ENCODE measurements at places on chromosomes 11 and 22.
A peak's percentile ranks its signal among the peaks of the same experiment; 100 is the strongest.

GRCh38 chr11:120337355-120338106, 1.3 kb downstream of the ARHGEF12 start:
- peak; percentile 37 for DNase-seq

DNA sequence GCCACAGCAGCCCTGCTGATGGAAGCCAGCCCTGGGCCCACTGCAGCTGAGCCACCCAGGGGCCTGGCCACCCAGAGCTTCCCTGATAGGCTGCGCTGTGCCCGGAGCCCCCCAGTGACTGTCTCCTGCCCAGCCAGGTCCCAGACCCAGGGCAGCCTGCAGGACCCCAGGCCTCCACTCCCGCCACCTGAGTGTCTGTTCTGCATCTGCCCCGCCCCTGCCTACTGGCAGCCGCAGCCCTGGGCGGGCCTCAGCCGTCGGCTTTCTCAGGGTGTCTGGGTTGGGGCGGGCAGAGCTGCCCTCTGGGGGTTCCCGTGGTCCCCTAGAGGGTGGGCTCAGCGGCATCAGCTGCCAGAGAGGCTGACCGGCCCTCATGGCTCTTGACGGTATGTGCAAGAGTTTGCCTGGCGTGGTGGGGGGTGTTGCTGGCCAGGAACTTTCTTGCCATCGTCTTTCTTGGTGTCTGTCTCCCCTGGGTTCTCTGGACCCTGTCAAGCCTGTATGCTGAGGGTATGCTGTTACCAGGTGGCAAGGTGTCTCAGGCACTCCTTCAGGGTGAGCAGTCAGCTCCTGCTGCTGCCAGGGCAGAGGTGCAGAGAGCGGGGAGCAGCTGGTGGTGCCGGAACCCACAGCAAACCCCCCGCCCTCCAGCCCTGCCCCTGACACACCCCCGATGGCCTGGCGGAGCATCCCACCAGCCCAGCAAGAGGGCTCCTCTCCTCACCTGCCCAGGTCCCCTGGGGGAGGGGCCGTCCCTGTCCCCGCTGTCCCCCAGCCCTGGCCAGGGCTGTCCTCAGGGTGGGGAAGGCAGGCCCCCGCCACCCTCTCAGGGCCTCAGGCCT, 12.2 kb upstream of the PIM3 start:
- no peak for DNase-seq

- peak; percentile 31 for DNase-seq
Observed at GRCh38 chr11:35006389-35007128, 90.1 kb downstream of the PDHX start.

- no peak for DNase-seq
Observed at GRCh38 chr22:29093501-29094300, 20.9 kb downstream of the KREMEN1 start.

- no peak for DNase-seq
Observed at GRCh38 chr11:16278979-16279378, 77.4 kb downstream of the SOX6 start.

- no peak for DNase-seq
Observed at GRCh38 chr11:83600661-83601060, 314.5 kb upstream of the CCDC90B start.

DNA sequence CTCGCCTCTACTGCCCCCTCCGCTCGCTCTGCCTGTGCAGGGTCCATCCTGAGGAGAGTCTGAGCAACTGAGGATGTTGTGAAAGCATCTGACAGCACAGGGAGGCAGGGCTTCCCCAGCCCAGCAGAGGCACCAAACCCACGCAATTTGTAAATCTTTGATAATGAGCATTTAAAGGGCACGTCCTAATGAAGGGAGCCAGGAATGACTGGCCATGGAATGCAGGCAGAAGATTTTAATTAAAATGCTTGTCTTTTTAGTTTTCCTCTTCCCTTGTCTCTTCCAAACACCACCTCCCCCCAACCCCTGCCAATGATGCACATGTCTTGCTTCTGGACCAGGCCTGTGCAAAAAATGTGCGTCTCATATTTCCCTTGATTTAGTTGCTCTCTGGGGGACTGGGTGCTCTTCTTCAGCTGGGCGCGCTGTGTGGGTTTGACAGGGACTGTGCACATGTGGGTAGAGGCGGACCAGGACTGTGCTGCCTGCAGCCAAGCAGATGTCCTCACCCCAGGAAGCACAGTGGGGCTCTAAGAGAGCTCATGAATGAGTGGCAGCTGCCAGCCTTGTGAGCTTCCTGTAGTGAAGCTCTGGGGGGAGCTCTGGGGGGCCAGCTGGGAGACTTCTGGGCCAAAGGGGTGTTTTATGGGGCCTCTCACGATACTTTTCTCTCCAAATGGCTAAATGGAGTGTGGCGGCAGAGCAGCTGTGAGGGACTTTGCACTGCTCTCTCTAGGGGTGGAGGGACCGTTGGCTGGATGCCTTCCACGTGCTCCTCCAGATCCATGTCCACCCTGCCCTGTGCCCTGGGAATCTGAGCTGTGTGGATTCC, 273.5 kb downstream of the ST3GAL4 start:
- no peak for DNase-seq

GRCh38 chr11:77821349-77821851, 456 bp downstream of the AAMDC start:
- peak; percentile 44 for DNase-seq

DNA sequence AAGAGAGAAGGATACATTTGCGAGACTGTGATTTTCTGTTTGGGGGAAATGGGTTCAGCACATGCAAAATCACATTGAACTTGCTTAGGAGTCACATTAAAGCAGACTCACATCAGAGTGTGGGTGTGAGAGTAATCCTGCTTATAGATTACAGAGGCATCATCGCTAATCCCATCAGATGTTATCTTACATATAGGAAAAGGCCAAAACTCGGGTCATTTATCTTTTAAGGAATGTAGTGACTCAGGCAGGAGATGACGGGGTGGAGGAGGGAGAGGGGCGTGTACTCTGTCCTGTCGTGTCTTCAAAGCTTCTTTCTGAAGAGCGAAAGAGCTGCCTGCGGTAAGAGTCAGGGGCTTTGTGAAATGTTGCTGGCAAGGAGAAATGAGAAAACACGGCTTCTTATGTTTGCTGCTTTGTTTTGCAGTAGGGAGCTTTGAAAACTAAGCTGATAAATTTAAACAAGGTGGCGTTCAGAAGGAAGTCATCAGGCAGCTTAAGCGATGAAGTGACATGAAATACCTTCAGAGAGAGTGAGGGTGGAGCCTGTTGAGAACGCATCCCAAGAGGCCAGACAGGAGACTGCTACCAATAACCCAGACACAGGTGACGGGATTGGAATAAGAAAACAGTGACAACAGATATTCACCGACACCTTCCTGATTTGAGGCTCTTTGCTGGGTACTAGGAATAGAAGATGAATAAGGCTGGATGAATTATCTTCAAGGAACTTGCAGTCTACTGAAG, 2.2 kb upstream of the C11orf16 start:
- DNase-seq = no peak

- peak; percentile 60 for DNase-seq
Observed at GRCh38 chr11:66070604-66071380, 720 bp downstream of the PACS1 start.

- no peak for DNase-seq
Observed at GRCh38 chr22:49899530-49899929, 18.7 kb downstream of the ALG12 start.

- no peak for DNase-seq
Observed at GRCh38 chr11:33682446-33682845, 18.2 kb downstream of the C11orf91 start.

GRCh38 chr11:123729602-123730001, 11.9 kb downstream of the ZNF202 start:
- DNase-seq = no peak

DNA sequence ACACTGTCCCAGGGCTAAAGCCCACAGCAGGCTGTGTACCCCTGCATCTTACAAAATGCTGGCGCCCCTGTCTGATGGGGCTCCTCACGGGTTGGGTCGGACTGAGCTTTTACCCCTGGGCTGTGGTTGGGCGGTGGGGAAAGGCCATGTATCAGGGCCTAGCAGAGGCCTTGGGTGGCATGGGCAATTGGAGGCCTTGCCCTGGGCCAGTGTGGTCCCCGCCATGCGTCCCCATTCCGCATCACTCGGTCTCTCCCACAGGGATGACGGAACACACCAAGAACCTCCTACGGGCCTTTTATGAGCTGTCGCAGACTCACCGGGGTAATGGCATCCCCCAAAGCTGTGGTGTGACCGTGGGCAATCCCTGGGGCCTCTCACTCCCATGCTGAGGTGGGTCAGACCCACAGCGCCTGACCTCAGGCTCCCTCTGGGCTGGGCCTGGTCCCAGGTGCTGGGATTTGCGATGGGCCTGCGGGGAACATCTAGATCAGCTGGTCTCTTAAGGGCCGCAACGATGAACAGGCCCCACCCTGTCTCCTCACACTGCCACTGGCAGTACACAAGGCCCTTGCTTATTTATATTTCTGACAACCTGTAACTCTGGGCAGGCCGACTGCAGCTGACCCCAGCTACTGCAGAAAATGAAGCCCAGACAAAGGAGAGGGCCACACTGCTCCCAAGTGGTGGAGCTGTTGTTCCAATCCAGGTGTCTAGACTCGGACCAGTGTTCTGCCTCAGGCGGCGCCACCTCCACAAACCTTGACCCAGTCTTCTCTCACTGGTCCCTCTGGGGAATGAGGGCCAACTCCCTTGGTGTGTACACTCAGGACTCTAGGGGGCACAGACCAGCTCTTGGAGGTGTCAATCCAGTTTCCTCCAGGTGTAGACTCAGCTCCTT, 12.3 kb downstream of the SLC16A8 start:
- DNase-seq = no peak

GRCh38 chr22:39833093-39833492, 60.5 kb downstream of the ENTHD1 start:
- no peak for DNase-seq

DNA sequence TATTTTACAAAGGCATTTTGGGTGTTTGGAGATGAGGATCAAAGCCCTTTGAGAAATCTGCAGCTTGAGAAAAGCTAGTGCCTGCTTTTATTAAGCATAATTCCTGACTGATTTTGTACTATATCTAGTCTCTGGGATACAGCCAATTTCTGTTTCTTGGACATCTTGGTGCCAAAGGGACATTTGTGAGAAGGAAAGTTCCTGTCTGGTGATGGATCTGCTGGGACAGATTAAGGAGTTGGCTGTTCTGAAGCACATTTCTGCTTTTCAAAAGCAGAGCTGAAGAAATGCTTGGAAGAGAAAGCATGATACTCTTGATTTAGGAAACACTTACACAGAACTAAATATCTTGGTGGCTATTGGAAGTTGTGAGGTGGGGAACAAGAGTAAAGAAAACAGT, 254.6 kb upstream of the CCDC90B start:
- no peak for DNase-seq

GRCh38 chr11:406796-407650, 7.8 kb downstream of the SIGIRR start:
- DNase-seq = peak; percentile 92

GRCh38 chr22:21718499-21718898, 17.1 kb downstream of the YPEL1 start:
- no peak for DNase-seq

DNA sequence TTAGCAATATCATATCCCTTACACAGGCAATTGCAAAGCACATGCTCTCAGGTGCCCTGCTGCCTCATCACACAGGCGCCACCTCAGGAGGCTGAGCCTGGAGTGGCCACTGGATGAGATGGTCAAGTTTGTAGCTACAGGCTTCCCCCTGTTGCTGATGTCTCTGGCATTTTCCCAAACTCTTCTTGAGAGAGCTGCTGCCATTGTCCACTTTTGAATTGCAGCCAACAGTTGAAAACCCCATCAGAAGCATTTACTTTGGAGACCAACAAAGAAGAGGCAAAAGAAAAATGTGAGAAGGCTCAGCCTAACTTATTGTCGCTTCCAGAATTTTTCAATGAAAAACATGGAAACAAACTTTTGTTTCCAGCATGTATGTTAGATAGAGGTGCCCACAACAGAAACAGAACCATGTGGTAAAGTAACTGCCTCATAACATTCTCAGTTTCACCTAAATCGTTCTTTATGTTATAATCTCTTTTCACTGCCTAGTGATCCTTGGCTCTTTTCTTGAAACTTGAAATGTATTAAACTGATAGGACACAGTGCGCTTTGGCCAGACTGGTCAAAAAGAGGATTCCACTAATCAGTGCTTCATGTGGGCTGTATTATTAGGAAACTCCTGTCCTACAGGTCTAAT, 47.6 kb upstream of the OR8B8 start:
- no peak for DNase-seq

DNA sequence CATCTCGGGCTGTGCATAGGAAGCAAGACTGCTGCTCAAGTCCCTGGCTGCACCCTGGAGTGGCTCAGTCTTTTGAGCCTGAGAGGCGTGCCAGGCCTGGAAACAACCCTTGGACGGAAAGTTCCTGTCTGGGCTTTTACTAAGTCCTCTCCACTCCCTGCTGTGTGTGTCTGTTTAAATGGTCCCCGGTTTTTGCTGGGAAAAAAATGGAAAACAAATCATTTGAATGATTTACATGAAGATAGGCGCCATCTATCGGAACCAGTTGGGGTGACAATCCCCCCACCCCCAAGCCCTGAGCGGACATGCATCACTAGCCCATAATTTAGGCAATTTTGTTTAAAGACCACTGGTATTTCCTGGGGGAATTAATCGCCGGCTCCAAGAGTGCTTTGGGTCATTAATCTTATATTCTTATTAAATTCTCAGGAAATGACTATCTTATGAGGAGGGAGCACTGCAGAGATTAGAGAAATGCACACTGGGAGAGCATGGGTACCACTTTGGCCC, 2.7 kb upstream of the GAB2 start:
- DNase-seq = peak; percentile 71

GRCh38 chr22:27975381-27976013, 56.4 kb upstream of the PITPNB start:
- no peak for DNase-seq

DNA sequence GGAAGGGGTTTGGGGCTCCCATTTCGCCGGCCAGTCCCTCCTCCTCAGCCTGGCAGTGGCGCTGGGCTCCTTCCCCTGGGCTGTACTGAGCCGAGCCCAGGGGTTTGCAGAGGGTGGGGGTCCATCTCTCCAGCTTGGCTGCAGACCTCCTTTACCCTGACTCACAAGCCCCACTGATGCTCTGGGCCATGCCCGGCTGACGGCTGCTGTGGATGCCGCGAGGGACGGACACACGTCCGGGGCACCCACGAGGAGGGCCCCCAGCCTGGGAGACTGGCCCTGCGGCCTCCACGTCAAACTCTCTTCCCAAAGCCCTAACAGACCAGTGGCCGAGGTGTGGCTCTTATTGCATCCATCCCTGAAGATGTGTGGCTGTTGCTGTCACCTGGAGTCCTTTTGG, 14.1 kb downstream of the PMM1 start:
- no peak for DNase-seq

Data from hematopoietic multipotent progenitor cell treated with erythropoietin and hydrocortisone succinate and interleukin-3 and kit ligand, for 6 days (in vitro differentiated cells).